ENCODE measurements at places on chromosomes 13 and 19.

GRCh38 chr19:14843169-14843568, 5.6 kb downstream of the OR7A10 start:
- no peak for DNase-seq

DNA sequence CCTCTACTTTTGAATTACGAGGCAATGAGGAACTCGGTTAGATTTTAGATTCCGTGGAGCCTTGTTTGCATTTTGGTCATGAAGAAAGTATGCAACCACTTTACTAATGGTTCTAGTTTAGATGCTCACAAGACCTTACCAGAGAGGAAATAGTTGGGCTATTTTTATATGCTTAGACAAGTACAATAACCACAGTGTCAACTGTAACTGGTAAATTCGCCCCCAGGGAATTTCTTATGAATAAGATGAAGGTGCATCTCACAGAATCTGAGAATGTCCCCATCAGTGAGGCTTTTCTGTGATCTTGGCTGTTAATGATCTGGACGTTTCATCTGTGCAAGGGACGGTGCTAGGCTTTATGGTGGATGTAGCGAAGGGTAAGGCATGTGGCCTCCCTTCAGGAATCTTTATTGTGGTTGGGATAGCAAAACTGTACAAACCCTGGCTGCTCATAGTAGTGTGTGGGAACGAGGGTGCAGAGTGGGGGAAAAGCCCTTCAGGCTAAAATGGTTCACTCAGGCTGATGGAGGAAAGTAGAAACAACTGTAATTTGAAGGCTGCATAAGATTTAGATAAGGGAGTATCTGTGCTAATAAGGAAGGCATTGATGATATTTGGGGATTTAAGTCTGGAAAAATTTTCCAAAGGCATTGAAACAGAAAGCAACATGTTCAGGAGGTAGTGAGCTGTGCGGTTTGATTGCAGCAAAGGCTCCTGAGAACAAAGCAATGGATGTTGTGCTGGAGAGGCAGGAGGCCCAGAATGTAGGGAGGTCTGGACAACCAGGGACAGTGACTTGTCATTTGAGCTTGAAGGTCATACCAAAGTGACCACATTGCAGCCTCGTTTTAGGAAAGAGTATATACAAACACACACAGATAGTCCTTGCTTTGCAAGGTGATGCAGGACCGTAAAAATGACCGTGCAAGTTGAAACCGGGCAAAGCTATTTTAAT, 28.4 kb downstream of the UBAC2 start:
- no peak for DNase-seq

DNA sequence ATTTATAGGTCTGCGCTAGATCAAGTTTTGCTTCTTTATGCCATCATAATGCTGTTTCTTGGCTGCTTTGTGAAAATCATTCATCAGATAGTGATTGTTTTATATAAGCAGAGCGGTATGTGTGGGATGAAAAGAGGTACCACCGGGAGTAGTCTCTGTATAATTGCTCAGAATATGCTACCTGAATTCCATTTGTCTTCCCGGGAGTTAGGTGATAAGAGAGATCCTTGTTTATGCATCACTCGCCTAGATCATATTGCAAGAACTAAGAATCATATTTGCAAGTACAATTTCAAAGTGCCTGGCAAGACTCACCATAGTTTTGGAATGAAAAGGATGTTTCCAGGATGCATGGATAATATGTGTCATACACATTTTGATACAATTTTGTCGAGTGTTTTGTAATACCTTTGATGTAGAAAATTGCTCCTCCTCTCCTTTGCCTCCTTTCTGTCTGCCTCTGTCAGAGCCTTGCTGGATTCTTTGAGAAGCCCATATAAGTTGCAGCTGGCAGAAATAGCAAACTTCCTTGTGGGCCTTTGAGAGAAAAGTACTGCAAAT, 1306.0 kb upstream of the SLC10A2 start:
- DNase-seq = no peak

DNA sequence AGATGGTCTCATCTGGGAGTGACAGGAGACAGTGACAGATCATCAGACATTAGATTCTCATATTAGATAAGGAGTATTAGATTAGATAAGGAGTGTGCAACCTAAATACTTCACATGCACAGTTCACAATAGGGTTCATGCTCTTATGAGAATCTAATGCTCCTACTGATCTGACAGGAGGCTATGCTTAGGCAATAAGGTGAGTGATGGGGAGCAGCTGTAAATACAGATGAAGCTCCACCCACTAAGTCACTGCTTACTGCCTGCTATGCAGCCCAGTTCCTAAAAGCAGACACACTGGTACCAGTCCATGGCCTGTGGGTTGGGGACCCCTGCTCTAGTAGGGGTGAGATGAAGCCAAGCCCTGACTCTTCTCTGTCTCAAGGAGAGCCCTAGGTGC, 10.0 kb upstream of the IGFL3 start:
- DNase-seq = no peak
